CD4-positive, alpha-beta T cell treated with Interleukin-4 for 1 hour (primary cell): ENCODE measurements at places on chromosomes 6 and 20.

GRCh38 chr20:6245436-6245835, 122.6 kb upstream of the FERMT1 start:
- DNase-seq: no peak

GRCh38 chr6:73004231-73004630, 221.1 kb downstream of the KHDC1L start:
- DNase-seq: no peak

DNA sequence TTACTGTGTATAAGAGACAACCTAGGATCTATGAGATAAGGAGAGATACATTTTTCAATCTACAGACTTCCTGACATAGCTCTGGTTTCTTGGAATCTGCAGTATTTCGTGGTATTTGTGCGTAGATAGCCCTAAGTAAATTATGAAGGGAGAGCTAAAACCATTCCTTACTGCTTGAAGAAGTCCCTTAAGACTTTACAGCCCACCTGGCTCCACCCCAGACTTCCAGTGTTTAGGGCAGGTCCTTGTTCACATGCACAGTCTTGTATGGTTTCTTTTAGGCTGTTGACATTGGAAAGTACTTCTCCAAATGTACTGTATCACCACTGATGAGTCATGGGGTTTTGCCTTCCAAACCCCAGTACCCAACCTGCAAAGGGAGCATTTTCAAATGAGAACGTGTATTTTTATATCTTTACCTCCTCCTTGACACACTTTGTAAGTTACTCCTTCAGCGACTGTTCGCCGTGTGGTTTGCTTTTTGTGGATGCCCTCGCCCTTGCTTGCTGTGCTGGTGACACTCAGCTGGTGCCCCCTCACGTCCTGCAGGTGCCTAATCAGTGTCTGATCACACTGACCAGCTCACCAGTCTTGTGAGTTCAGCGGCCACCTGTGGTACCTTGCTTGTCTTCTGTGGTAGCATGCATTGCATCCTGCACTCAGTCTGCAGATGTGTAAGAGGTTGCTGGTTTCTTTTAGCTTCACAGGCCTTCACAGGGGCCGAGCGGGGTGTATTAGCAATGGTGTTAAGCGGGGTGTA, 73.3 kb downstream of the IGF2R start:
- no peak for DNase-seq

DNA sequence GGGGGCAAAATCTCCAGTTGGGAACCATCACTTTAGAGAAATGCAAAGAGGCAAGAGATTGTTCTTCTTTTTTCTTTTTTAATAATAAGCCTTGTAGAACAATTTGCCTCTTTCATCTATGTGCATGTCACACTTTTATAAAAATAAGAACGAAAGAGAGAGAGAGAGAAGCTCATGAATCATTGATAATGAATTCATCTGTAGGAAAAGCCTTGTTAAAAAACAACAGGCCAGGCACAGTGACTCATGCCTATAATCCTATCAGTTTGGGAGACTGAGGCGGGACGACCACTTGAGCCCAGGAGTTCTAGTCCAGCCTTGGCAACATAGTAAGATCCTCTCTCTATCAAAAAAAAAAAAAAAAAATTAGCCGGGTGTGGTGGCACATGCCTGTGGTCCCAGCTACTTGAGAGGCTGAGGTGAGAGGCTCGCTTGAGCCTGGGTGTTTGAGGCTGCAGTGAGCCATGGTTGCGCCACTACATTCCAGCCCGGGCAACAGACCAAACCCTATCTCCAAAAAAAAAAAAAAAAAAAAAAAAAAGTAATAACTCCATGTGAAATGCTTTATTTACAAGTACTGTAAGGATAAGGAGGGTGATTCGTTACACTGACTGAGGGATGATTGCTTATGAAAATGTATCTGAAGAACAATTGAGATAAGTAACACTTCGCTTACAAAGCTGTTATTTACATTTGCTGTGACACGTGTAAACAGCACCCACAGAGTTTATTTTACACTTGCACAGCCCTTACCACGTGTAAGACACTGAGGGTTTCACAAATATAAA, 6.0 kb downstream of the CCN5 start:
- DNase-seq: no peak

DNA sequence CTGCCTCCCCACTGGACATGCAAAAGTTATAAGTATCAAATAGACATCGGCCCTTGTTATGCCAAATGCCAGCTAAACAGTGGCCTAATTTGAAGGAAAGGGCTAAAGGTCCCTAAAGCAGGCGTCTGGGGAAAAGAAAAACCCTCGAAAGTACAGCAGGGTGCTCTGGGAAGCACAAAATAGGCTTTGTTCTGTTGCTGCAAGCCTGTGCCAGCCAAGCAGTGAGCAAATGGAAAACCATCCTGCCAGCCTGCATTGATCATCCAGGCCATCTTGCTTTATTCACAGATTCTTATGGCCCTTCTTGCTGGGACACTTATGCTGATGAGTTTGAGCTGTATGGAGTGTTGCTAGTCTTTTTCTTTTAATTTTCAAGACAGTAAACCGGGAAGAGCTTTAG, 62.2 kb upstream of the PLEKHG1 start:
- DNase-seq: no peak

DNA sequence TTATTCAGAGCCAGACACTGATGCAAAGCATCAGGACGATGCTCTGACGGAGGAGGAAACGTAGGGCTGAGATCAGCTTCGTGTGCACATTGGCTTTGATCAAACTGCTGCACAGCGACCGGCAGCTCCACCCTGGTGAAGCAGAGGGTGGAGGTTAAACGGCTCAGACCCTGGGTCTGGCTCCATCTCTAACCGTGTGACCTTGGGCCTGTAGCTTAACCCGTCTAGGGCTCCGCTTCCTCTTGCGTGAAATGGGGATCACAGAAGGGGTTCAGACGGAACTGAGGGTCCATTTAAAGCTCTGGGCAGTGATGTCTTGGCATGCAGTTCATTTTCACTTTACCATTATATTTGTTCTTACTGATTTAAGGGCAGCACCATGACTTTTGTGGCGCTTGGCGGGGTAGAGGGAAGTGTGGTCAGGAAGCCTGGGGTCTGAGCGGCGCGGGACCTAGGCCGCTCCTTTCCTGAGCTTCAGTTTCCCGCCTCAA, 644 bp downstream of the RBL1 start:
- peak; percentile 52 for DNase-seq

DNA sequence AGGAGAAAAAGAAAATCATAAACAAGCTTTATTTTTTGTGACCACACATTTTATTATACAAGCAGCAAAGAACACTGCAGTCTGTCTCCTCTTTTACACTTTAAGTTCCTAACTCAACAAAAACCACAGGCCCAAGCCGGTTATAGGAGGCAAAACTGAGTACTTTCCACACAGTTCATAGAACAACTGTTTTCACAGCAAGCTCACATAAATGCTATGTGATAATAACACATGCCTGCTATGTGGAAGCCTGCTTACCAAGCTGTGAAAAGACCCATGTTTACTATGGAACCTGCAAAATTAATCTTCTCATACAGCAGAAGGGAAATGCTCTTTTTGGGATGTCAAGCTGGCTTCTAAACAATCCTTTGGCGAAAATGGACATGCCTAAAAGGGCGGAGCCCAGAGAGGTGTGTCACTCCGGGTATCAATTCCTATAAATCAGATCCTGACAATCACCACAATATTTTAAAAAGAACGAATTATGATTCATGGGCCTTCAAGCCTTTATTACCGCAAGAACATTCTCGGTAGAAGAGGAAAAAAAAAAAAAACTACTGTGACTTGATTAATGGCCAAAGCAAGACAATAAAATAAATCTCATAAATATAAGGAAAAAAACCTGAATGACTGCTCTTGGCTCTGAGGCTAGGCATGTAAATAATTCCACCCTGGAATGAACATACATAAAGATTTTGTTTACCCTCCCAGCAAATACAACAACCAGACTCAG, 2.6 kb downstream of the TRERF1 start:
- DNase-seq: no peak

GRCh38 chr6:127690092-127690491, 113.1 kb downstream of the C6orf58 start:
- no peak for DNase-seq

DNA sequence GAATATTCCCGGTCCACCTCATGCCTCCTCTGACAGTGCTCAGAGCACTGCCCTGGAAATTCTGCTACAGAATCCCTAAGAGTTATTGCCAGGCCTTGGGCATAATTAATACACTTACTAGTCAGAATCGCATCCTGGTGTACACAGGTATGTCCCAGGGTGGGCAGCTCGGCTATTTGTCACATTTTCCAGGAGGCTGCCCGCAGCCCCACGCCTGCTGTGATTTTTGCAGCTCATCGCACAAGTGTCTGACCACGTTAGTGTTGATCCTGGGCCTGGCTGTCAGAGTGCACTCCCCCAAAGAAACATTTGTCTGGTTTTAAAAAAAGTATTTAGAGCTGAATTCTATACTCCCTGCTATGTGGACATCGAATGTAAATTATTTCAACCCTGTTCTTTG, 105.4 kb downstream of the CD83 start:
- DNase-seq: no peak

DNA sequence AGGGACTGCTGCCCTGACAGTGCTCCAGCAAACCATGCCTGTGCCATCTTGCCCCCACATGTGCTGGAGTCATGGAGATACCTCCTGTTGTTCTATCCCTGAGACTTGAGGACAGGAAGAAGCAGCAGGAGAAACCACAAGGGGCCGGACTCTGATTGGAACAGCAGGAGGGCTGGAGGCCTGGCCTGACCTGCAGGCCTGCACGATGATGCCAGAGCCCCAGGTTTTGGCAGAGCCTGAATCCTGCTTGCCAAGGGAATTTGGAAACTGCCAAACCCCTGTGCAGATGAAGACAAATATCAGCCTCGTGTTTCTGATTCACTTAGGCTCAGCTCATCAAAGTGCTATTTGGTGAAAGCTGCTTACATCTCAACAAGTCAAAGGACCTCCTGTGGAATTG, 177.6 kb downstream of the MAFB start:
- DNase-seq: no peak

GRCh38 chr20:45117581-45117980, 2.6 kb upstream of the WFDC5 start:
- no peak for DNase-seq

DNA sequence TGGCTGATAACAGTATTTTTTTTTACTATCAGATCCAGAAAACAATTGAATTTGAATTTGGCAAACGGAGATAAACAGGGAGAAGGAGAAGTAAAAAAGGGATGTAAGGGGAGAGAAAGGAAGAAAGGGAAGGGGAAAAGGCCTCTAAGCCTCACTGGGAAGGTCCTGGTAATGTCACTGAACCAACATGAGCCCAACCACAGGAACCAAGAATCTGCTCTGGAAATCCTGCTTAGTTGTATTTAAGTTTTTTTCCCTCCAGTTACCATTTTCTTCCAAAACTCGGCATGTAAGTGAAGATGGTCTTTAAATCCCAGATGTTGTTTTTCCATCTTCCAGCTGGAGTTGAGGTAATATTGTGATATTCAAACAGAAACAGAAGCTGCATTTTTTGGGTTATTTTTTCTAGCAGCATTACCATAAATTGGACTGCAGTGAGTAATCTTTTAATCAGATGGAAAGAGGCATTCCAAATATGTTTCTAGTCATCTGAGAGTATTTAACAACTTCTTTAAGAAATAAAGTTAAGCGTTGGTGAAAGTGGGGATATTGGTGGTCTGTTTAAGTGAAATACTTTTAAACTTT, 91.1 kb downstream of the TXNDC5 start:
- no peak for DNase-seq
